CD4-positive, alpha-beta T cell treated with Interferon alpha-2 for 1 hour (primary cell): ENCODE measurements at places on chromosomes 7 and 10.

- no peak for DNase-seq
Measured at GRCh38 chr7:151173386-151174245, 6.1 kb upstream of the GBX1 start.

- DNase-seq: no peak
Measured at GRCh38 chr10:34078017-34078744, 736.9 kb downstream of the PARD3 start.

GRCh38 chr7:100640517-100641440 lies 573 bp downstream of the TFR2 start:
- no peak for DNase-seq

DNA sequence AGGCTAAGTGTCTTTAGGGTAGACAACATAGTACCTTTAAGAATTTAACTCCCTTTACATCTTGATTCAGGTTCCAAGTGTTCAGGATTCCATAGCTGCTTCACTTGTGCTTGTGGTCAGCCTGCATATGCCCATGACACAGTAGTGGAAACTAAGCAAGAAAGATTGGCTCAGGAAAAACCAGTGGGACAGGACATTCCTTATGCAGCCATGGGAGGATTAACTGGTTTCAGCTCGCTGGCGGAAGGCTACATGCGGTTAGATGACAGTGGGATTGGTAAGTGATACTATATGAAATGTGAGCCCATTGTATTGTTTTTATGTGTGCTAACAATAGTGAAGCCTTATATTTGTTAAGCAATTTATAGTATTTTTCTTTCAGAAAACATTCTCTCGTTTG lies 11.3 kb downstream of the FAM221A start:
- DNase-seq: no peak

- DNase-seq: no peak
Measured at GRCh38 chr10:95133997-95134396, 60.0 kb upstream of the ACSM6 start.
